ENCODE measurements at places on chromosomes 2 and 18.

- no peak for DNase-seq
Observed at GRCh38 chr2:101081375-101081907, 69.7 kb downstream of the TBC1D8 start.

DNA sequence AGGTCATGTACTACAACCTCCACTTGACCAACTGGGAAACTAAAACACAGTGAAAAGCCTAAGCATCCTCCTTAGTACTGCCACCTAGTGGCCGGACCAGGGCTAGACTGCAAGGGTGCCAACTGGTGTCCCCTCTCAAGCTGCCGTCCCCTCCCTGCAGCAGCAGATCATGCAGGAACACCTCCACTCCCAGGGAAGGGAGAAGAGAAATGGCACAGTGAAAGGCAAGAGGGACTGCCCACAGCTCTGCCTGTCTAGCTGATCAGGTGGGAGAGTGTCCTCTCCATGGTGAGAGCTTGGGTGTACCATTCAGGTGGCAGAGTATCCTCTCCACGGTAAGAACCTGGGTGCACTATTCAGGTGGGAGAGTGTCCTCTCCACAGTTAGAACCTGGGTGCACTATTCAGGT is 78.1 kb downstream of the AAK1 start:
- peak; percentile 47 for DNase-seq

DNA sequence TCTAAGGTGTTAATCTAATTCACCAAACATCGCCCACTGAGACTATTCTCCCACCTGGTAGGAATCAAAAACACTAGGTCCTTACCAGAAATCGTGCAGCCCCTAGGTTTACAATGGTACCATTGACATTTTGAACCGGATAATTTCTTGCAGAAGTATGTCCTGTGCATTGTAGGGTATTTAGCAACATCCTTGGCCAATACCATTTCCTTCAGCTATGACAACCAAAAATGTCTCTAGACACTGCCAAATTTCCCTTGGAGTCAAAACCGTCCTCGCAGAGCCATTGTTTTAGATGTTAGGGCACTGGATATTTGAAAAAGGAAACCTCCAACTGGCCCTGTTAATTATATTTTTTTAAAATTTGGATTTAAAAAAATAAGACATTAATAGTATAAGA is 3.8 kb downstream of the VPS54 start:
- DNase-seq = no peak

DNA sequence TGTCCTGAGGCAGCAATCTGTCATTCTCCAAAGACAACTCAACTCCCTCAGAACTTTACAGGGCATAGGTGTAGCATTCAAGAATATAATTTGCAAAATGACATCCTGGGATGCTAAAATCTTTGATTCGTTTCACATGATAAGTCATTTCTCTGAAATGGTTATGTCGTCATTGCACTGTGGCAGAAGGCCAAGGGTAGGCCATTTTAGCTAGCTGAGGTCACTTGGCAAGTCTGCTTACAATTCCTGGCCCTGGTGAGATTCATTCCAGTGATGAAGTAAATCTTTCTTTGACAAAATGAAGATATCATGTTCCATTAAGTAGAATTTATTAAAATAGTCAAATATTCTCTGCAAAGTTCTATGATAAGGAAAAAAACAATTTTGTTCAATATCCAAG is 1410.3 kb upstream of the LRRTM1 start:
- DNase-seq = no peak

DNA sequence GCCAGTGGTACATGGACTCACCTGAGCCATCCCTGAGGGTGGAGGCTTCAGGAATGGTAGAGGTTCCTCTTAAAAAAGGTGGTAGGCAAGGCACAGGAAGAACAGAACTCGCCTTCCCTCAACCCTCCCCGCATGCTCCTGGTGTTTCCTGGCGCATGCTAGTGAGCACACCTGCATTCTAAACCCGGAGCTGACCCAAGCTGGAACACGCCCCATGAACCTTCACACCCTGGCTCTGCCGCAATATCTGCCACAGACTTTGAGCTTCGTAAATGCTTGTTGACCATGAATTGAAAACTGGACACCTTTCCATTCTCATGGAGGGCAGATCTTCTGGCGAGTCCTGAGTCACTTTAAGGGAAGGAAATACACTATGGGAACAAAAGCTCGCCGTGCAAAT is 601.3 kb upstream of the RAB6C start:
- DNase-seq = no peak

GRCh38 chr2:239285932-239286230 is 114.9 kb downstream of the HDAC4 start:
- DNase-seq = no peak

DNA sequence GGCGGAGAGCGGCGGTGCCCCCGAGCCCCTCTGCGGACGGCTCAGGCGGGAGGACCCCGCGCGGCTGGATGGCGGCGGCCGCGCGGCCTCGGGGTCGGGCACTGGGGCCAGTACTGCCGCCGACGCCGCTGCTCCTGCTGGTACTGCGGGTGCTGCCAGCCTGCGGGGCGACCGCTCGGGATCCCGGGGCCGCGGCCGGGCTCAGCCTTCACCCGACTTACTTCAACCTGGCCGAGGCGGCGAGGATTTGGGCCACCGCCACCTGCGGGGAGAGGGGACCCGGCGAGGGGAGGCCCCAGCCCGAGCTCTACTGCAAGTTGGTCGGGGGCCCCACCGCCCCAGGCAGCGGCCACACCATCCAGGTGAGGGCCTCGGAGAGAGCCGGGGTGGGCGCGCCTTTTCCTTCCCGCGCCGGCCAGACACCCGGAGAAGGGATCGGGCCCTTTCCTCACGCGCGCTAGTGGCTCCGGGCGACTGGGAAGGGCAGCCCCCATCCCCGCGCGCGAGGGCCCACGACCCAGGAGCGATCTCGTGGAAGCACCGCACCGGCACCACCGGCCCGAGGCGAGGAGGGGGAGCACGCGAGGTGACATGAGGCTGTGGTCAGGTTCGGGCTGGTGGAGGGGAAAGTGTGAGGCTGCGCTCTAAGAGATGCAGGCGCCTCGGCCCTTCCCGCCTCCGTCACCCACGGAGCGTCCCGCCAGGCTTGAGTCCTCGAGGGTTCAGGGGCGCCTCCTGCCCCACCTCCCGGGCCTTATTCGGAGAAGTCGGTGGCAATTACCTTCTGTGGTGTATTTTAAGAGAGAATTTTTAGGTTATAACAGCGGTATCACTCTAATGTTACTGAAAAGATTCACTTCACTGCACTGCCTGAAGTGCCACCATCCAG is 607 bp downstream of the LAMA3 start:
- DNase-seq = no peak

- DNase-seq = no peak
Observed at GRCh38 chr2:142974288-142975024, 97.0 kb downstream of the KYNU start.

DNA sequence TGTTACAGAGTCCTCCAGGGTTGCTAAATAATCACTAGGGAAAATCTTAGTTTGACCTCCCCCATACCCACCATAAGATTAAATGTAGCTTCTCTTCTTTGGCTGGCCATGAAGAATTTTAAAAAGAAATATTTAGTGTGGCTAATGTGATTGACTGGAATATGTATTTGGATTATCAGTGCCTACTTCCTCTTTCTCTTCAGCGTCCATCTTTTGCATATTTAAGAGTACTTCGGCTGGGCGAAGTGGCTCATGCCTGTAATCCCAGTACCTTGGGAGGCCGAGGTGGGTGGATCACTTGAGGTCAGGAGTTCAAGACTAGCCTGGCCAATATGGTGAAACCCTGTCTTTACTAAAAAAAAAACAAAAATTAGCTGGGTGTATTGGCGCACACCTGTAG is 28.8 kb downstream of the ADAM23 start:
- no peak for DNase-seq

DNA sequence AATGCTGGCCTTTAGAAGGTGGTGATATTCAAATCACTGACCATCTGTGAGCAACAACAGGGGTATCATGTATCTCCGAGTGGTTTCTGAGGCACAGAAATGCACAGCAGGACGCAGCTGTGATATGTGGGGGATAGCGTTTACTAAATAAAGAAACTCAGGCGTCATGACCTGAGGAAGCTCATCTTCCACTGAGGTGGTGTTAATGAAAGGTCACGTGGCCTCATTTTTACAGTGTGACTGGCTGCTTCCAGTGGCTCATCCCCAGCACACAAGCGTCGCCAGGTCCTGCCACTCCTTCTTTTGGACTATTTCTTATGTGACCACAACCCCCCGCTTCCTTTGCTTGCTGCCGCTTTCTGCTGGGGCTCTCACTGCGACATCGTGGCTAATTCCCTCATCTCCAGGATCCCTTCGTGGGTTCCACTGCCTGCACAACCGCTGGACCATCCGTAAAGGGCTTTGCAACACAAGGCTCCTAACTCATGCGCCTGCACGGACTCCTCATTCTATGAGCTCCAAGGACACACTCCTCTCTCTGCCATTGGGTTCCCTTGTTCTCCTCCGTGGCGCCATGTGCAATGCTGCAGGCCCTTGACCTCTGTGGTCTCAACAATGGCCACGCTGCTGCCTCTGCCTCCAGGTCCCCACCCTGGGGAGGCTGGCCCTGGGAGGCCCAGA is 109.3 kb downstream of the MBP start:
- no peak for DNase-seq

- DNase-seq = no peak
Observed at GRCh38 chr2:208820014-208820688, 413.6 kb downstream of the PTH2R start.

GRCh38 chr18:58615140-58616132 is 13.5 kb downstream of the ALPK2 start:
- no peak for DNase-seq

DNA sequence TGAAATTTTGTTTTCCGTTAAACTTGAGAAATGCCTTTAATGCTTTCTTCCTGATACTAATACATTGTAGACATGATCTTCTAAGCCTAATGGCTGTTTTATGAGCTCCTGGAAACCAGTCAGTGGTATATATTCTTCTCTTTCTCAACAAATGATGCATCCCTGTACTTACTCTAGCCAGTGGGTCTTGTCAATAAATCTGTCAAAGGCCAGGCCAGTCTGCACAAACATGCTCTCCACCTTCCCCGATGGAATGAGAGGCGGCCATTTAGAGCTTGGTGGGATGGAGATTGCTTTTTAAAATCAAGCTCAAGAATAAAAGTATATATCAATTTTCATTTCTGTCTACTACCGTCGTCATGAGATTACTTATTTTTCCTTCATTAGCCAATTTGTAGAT is 140.1 kb downstream of the LYPD6B start:
- DNase-seq = no peak

GRCh38 chr2:172640389-172640788 is 84.5 kb downstream of the PDK1 start:
- DNase-seq = no peak

GRCh38 chr2:148948868-148949267 is 73.8 kb downstream of the KIF5C start:
- DNase-seq = no peak

GRCh38 chr2:216349366-216349765 is 22.9 kb downstream of the MARCHF4 start:
- no peak for DNase-seq

DNA sequence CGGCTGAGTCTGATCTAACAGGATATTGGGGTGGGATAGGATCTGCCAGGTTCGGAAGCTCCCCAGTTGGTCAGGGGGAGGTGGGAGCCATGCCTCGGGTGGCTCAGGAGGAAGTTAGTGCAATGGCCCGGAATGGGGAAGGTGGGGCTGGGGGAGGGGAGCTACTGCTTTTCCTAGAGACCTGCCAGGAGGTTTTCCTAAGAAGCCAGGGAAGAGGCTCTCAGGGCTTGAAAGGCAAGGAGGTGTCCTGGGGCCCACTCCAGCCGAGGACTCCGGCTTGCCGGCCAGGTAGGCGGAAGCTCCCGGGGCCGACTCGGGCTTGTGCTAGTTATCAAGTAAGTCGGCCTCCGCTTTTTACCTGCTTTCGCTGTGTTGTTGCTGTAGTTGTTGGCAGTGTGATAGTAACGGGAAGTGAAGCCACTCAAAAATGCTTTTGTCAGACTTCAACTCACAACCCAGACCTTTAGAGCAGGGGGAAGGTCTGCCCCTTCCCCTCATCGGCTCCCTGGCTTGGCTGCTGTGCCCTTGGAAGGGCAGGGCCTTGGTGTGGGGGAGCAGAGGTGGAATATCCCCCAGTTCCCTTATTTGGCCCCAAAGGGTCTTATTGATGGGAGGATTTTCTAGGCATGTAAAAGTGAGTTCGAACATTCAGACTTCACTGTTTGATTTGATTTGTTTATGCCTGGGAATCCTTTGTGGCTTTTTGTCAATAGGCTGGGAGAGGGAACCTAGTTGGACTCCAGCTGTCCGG is 5.4 kb downstream of the GDF7 start:
- no peak for DNase-seq

GRCh38 chr2:25548601-25549000 is 124.8 kb downstream of the DTNB start:
- no peak for DNase-seq

DNA sequence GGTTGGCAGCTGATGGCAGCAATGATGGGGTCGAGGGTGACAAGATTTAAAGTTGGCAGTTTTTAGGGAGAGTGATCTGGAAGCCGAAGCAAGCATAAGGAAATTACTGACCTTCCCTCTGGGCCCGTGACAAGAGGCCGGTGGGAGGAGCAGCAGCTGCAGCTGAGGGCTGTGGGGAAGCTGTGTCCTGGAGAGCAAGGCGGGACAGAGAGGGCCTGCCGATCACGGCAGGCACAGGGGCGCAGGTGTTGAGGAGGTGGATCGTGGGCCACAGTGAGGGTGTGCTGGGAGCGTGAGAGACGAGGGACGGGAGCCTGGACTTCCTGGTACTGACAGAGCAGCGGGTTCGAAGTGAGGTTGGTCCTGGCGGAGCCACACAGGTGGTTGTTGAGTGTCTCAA is 31.0 kb downstream of the TRAF3IP1 start:
- no peak for DNase-seq

- no peak for DNase-seq
Observed at GRCh38 chr2:118222672-118223421, 134.6 kb downstream of the INSIG2 start.

DNA sequence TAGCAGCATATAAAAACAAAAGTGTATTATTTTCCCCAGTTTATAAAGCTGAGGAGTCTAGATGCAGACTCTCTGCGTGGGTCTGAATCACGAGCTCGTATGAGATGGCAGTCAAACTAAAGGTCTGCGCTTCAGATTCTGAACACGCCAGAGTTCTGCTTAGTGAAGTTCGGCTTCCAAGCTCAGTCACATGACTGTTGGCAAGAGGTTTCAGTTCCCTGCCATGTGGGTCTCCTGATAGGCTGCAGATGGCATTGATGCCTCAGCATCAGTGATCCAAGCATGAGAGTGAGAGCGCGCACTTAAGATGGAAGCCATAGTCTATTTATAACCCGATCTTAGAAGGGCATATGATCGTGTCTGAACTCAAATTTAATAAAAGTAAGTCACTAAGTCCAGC is 242.8 kb upstream of the DOK6 start:
- DNase-seq = no peak

GRCh38 chr2:96520231-96520630 is 15.1 kb upstream of the NEURL3 start:
- no peak for DNase-seq

Measured in stimulated activated CD4-positive, alpha-beta T cell treated with anti-CD3 and anti-CD28 coated beads, Interleukin-1b, Interleukin-23, amount 100 ng/mL, for 1 hour (primary cell).